ENCODE measurements at places on chromosomes 16 and 17.
A peak's percentile ranks its signal among the peaks of the same experiment; 100 is the strongest.

- DNase-seq: no peak
Observed at GRCh38 chr17:76243826-76244679, 3.8 kb upstream of the RNF157 start.

- no peak for DNase-seq
Observed at GRCh38 chr17:50093807-50094206, 1.3 kb upstream of the PDK2 start.

GRCh38 chr17:4154201-4154600, 11.2 kb downstream of the CYB5D2 start:
- no peak for DNase-seq

DNA sequence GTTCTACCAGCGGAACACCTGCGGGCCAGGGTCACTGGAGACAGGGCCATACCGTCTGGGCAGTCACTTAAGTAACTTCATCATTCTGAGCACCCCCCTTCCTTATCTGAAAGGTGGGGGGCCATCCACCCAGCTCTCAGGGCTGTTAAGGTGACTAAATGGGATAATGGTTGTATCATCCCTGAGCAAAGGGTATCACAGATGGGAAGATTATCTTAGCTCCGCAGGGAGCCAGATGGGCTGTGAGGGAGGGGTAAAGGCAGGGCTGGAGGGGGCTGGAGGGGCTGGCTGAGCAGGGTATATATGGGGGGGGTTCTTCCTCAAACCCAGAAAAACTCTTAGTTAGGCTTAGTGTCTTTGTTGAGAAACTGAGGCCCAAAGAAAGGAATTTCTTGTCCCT, 2.9 kb upstream of the CACNA1G start:
- no peak for DNase-seq

GRCh38 chr17:77593081-77593480, 365.4 kb upstream of the TNRC6C start:
- no peak for DNase-seq

- no peak for DNase-seq
Observed at GRCh38 chr17:63546308-63547082, 3.8 kb upstream of the DCAF7 start.

GRCh38 chr17:67020293-67020766, 24.0 kb upstream of the CACNG1 start:
- no peak for DNase-seq

DNA sequence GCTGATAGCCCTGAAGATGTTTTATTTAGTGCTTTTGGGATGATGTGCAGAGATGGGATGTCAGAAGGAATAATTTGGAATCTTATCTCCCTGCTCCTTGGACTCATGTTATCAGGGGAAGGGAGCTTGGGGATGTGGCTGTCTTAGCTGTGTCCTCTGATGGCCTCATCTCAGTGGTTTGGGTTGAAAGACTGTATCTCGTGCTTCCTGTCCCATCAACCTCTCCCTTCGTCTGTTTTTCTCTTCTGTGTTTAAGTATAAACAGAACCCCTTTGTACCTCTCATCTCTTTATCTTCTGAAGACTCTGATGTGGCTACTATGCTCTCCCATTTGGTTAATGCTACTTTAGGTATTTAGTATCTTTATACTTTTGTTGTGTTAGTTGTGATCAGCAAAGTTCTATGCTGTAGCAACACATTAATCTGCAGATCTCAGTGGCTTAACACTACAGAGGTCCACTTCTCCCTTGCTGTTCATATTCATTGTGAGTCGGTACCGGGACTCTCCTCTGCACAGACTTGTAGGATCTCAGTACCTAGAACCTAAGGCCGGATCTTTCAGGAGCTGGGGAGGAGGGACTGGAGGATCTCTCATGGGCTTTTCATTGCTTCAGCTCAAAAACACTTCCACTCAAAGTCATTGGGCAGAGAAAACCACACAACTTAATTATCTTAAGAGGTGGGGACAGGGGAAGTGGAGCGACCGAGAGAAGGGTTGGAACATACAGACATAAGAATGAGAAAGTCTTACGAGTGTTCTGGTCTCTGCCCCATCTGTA, 28.8 kb downstream of the PRKCA start:
- DNase-seq: no peak

DNA sequence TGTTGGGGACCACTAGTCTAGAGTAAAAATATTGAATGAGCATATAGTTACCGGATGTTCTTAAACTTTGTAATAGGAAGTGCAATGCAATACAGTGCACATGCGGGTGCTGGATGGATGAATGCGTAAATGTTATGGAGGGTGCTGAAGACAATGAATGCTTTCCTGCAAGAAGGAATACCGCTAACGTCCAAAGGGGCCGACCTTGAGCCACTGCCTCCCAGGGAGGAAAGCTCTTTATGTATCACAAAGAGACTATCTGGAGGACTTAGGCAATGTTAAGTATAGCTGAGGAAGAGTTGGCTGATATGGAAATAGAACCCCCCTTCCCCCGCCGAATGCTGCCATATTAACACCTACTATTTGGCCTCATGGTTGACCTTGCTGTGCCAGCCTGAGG, 27.5 kb upstream of the SHCBP1 start:
- DNase-seq: no peak

DNA sequence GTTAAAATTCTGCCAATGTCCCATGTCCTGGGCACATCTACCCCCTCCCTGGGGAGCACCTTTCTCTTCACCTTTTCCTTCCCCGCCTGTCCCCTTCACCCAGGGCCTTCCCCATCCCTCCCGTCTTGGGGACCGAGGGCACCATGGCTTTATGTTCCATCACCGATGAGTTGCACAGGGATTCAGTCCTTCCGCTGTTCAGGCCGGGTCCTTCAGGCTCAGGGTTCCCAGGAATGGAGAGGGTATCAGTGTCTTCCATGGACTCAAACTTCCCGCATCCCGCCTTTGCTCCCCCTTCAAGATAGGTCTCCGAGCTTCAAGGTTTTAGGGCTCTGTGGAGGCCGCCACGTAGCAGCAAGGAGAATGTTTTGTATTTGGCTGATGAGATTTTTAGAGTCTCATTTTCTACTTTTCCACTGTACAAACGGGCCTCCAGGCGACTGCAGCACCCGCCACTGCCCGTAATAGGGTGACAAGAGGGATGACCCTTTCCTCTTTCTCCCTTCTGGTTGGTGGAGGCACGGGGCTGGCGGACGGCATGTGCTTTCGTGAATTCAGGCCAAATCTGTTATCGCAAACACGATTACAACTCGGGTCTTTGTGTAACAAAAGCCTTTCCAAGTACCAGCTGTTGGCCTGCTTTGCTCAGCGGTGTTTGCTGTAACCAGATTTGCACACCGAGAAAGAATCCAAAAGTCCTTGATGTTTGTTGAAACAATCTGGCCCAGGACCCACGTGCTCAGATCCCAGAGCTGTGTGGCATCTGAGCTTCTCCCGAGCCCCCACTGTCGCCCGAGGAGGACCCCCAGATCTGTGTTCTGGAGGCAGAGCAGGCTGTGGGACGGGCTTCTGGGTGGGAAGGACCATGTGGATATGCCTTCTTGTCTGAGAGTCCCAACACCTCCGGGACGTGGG, 236.3 kb downstream of the SEC14L1 start:
- DNase-seq: peak; percentile 79

DNA sequence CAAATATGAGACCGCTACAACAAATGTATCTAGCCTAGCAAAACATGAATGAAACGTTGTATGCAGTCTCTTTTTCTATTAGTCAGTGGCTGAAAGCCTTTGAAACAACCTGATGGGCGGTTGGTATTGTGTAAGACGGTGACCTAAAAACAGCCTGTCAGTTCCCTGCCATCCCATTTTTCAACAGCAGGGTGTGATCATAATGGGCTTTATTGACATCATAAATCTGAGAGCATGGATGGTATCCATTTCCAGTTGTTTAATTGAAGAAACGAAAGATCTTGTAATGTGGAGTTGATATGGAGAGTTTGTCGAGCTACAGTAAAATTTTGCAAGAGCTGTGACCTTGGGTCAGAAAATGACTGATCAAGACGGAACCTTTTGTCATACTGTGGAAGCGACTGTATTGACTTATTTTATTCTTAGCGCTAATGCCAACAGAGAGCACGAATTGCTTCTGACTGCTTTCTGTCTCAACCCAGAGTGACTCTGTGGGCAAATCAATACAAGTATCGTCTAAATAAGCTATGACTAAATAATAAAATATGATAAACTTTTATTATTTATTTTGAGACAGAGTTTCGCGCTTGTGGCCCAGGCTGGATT, 12.3 kb upstream of the MEIOB start:
- no peak for DNase-seq

- no peak for DNase-seq
Observed at GRCh38 chr17:72369366-72369765, 248.5 kb downstream of the SOX9 start.
